ENCODE measurements at places on chromosomes 13 and 19.

GRCh38 chr19:56707821-56708220 lies 36.3 kb upstream of the ZNF835 start:
- no peak for DNase-seq

DNA sequence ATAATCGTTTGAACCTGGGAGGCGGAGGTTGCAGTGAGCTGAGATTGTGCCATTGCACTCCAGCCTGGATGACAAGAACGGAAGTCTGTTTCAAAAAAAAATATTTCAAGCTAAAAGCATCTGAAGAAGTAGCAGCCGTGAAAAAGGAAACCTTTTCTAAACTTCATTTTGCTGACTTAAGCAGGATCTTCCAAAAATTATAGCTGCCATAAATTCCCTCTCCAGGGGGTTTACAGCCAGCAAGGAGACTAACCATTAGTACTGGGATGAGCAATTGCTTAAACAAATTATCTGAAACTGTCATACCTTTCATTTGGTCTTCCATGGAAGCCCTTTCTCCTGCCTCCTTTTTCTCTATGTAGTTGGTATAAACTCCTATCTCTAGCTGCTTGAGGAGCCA lies 69.9 kb upstream of the TSC22D1 start:
- no peak for DNase-seq

DNA sequence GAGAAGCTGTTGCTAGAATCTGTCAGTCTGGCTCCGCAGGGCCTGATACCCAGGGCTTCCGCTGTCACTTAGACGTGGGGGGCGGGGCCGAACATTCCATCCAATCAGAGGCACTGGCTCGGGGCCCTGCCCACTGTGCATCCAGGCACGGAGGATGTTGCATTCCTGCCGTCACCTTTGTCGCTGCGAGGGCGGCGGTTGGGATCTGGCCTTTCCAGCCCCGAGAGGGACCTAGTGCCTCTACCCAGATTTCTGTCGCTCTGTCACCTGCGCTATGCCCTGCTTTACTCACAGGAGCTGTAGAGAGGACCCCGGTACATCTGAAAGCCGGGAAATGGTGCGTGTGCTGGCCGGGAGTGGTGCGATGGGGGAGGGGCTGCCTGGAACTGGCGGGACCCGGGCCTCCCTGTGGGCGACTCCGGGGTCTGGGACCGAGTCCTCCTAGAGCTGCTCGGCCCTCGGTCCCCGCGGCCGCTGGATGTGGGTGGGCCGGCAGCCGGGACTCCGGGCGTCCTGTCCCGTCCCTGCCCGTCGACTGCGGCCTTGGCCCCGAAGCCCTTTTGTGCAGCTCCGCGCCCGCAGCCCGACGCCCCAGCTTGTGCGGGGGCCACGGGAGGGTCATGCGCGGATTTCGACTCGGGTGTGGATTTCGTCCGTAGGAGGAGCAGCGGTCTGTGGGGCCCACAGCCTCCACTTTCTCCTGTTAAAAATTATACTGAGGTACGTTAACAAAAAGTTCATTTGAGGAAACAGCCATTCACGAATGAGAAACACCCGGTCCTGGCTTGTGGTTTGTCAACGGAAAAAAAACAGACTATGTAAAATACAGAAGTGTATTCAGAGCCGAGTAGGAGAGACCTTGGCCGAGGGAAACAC lies at the start of gene ZNF439:
TSS of gene ZNF439 (plus strand) at position 133 of the 876 bp plus-strand sequence. CDS start at position 275, 142 bp downstream.
- DNase-seq: peak; percentile 43

DNA sequence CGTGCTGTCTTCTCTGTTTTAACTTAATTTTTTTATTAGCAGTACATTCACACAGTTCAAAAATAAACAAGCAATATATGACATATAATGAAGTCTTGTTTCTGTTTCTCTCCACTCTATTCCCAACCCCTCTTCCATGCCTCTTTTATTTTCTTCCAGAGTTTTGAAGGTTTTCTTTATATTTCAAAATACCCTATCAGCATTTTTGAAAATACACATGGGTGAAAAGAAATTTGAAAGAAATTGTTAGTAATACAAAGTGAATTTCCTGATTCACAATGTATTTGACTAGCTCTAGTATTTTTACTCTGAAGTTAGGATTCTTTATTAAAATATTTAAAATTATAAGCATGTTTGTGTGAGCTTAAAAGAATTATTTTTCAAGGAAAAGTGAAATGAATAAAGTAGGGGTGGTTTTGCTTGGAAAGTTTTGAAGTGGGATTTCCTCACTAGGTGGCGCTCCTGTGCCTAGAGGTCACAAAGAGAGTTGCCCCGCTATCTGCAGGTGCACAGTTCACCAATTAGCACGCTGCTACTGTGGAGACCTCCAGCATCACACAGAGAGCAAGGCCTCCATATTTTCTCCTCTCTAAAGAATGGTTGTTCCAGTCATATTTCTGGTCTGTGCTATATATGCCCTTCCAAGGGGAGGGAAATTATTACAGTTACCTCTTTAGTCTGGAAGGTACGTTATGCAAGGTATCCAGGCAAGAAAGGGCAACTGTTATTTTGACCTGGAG lies 37.6 kb downstream of the SOX21 start:
- DNase-seq: peak; percentile 46

DNA sequence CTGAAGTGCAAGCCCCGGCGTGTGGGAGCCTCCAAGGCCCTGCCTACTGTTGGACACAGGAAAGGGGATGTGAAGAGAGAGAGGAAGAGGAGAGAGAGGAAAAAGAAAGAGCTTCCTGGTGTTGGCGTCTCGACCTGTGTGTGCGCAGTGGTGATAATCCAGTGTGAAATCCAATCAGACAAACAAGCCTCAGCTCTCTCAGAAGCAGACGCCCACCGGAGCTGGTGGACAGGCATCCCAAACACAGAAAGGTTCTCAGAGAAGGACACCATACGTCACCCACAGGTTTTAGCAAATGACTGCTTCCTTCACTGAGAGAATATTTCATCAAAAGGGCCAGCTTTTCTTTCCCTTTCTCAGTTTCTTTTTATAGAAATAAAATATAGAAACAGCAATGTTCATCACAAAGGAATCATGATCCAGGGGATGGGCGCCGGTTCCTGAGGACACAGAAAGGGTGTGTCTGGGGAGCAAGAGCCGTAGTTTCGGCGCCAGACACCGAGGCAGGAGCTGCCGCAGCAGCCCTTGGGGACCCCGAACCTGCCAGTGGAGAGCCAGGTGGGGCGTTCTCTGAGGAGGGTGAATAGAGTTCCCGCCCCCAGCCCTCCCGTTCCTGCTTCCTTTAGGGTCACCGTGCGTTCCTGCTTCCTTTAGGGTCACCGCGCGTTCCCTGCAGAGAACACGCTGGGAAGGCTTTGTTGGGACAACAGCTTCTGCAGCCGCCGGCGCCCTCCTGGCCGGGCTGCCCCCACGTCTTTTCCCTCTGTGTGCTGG lies 145.8 kb upstream of the SOX1 start:
- no peak for DNase-seq

DNA sequence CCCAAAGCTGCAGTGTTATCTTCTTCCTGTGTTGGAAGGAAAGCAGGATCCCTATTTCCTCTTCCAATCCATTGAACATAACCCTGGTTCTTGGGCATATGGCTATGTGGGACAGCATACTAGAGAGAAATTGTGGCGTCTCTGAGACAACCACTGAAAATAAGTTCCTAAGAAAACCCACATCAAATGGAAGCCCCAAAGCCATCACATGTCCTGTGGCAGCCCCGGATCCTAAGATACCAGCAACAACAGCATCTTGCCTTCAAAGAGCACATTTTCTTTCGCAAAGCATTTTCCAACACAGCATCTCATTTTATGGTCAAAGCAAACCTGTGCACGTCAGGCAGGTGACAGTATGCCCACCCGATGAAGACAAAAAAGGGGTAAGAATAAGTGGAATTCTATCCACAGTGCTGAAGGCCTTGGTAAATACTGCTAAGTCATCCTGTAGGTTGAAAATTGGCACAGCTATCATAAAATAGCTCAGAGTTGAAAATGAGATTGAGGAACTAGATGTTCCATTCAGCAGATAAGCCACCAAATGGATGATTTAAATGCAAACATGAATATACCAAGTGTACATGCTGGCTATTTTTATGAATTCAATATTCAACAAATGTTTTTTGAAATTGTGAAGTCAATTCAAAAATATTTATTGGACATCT lies 232.2 kb downstream of the DLEU7 start:
- no peak for DNase-seq

GRCh38 chr13:86932776-86933334 lies 738.3 kb upstream of the SLITRK5 start:
- no peak for DNase-seq

DNA sequence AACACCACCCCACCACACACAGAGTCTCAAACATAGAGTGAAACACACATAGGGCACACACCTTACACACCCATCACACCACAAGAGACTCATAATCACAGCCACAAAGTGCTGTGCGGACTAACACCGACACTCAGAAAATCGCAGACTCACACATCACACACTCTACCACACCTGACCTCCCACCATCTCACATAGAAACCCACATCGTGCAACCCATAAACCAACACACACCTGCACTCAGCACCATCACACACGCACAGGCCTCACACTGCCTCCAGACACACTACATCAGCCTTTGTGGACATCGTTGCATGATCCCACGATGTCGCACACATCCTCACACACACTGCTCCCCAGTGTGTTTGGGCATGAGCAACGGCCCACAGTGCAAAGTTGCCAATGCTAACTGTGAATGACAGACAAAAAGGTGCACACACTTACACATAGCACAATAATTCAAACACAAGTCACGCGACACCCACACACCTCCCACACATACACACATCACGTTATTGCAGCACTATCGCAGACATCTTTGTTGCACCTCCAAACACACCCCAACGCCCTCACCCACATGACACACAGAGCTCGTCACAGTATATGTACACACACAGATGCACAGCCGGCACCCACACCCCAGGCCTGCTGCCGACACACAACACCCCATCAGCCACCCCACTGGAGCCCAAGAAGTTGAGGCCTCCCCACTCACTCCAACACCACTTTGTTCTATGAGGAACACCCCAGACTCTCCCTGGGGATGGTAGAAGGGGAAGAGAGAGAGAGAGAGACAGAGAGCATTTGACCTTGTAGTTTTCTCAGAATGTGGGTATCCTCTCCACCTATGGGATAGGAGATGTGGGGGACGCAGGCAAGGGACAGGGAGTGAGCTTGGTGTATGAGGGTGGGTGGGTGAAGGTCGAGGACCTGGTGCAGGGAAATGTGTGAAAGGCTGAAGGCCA lies 1.2 kb upstream of the ATP1A3 start:
- DNase-seq: no peak

Measured in NCI-H748 treated with DMSO at 0.1 percent for 48 hours (cell line).